ENCODE measurements at places on chromosomes 4 and X. TPM values are rescaled to one million over a fixed set of nuclear protein-coding genes. Genes with fewer than 3 reads are reported as not detected.

GRCh38 chrX:66012094-66012534, 27.8 kb downstream of the VSIG4 start:
- no peak for DNase-seq

DNA sequence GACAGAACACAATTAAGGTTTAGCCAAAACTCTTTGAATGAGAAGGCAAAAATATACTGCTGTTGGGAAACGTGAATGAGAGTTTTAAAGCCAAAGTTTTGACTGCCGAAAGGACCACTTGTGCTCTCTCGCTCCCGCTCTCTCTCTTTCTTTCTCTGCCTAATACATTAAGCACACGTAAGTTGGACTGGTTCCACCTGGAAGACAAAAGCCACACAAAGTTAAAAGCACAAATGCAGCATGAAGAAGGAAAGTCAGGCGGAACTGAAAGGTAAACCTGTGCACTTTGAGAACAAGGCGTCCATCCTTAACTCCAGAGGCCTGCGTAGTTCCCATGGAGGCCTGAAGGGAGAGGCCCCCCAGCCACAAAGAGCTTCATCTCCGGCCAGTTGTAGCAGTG, 1.9 kb downstream of the DCAF12L2 start:
- DNase-seq, result no peak

DNA sequence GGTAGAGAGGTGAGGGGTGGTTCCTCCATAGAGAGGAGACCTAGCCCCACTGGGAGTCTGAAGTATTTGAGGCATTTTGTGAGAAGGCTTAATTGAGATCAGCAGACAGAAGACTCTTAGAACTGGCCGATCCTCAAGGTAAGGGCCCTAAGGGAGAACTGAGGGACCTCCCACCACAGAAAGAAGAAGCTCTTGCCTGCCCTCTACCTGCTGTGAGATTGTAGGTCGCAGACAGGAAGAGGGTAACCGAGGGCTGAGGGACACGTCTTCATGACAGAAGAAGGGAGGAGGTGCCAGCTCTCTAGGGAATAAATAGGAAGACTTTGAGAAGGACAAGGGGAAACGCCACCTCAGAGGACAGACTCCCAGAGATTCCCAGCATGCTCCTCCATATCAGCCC, 24.1 kb upstream of the MAGEC1 start:
- DNase-seq, result no peak

DNA sequence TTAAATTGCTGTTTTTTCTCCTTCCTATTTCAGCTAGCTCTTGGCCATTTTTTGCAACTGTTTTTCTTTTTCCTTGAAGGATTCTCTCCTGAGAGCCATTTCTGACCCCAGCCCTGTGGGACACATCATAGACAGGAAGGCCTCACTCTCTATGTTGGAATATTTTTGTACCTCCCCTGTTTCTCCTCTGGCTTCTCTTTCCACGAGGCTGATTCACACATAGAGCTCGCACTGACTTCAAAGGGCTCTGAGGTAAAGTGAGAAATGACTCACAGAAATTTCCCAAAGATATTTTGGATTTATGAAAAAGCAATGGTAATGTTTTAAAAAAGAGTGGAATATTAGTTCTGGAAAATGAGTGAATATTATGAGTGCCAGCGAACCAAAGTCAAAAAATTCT, 181.7 kb upstream of the IGFBP7 start:
- no peak for DNase-seq

The TMEM144 gene
- 4.4 TPM for total RNA-seq

GRCh38 chr4:90855111-90855510, 727.9 kb downstream of the CCSER1 start:
- DNase-seq, result no peak

Measured in skin of body (tissue), 3 donors.